ENCODE measurements at places on chromosomes 2 and 18.

GRCh38 chr18:2312440-2312839 is 258.9 kb downstream of the METTL4 start:
- peak; percentile 2 for DNase-seq

DNA sequence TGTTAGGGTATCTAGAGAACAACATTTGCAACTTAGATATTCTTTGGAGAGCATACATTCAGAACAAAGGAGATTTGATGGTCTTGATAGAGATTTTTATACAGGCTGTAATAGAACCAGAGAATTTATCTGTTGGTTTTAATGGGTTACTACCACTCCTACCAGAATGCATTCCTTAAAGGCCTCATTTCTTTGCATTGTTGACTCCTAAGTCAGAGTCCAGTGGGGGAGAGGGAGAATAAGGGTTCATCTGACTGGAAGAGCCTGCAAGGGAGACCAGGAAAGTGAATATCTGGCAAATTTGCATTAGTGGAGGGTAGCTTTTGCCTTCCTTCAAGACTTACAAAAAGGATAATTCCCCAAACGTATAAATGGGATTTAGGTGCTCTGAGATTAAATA is 29.7 kb downstream of the AGPS start:
- no peak for DNase-seq

GRCh38 chr2:200274116-200275075 is 32.1 kb upstream of the SPATS2L start:
- no peak for DNase-seq

GRCh38 chr2:32260376-32260775 is 4.3 kb downstream of the NLRC4 start:
- no peak for DNase-seq

DNA sequence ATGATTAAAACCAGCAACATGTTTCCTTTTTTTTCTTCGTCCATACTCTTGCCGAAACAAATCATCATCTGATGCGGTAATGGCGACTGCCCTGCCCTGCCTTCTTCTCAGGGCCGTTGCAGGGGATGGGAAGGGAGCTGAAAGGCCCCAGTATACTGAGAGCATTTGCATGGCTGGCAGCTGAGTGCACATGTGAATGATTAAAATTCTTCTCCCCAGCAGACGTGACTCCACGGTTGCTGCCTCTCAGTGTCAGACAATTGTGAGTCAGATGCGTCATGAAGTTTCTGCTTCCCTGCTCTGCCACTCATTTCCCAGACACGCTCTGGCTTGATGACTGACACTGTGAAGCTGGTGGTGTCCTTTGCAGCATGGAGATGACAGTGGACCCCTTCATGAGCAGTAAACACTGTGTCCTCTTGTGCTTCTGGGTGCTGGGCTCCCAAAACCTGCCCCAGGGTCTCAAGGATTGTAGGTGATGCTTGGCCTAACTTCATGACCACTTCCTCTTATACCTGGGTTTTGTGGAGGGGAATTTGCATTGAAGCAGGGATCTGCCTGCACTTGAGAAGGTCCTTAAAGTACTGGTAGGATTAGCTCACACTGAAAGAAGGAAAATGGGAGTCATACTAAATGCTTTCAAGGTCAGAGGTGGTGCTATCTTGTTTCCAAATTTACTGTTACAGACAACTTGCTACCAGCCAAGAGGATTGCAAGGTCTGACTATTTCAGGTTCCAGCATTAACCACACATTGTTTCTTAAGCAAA is 222.5 kb upstream of the COPS8 start:
- DNase-seq: peak; percentile 41

- no peak for DNase-seq
These were observed 296.4 kb upstream of the ACVR2A start for GRCh38 chr2:147548451-147548850.

DNA sequence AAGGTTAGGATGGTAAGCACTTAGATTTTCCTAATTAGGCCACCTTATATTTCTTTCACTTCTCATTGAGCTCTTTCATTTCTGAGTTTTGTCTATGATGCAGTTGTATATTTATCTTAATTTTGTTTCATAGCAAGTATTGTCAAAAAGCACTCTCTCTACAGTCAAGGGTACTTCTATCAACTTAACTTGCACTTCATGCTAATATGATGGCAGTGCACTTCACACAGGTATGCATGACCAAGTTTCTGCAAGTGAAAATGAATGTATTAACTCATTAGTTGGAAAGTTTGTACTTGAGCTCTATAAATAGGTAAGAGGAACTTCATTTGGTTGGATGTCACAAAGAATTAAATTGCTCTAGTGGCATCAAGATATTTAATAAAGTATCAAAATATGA is 51.5 kb upstream of the CDH19 start:
- no peak for DNase-seq

- peak; percentile 48 for DNase-seq
These were observed 479 bp downstream of the RAB11FIP5 start for GRCh38 chr2:73112026-73112912.

Measured in suppressor macrophage (primary cell).